ENCODE measurements at places on chromosomes 3 and 15.

- no peak for DNase-seq
Measured at GRCh38 chr3:63933459-63933858, 21.3 kb upstream of the SCAANT1 start.

- no peak for DNase-seq
Measured at GRCh38 chr15:37765786-37766185, 168.7 kb upstream of the TMCO5A start.

GRCh38 chr3:177300842-177301241 lies 103.6 kb upstream of the TBL1XR1 start:
- no peak for DNase-seq

- no peak for DNase-seq
Measured at GRCh38 chr3:31288224-31288623, 244.5 kb upstream of the STT3B start.

DNA sequence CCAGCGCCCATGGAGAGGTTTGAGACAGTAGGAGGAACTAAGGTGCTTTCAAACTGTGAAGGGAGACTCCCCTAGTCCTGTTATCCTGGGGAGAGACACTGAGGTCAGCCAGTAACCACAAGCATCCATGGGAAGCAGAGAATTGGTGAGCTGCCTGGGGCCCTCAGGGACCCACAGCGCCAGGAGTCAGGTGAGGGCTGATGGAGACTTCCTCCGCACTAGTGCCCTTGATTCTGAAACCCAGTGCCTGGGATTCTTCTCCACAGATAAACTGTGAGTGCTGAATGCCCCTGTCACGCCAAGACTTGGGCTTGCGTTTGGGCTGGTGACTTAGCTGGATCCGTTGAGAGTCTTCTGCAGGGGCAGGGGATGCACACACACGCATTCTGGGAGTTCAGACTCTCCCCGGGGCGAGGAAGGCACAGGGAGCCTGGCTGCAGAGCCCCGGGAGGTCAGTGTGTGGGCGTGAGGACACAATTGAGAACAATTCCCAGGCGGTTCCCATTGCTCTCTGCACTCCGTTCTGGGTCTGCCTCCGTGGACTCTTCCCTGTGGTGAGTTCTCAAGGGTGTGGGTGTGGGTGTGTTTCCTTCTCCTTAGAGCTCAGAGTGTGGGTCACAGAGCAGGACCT lies 37.9 kb upstream of the SLCO2A1 start:
- DNase-seq: no peak

DNA sequence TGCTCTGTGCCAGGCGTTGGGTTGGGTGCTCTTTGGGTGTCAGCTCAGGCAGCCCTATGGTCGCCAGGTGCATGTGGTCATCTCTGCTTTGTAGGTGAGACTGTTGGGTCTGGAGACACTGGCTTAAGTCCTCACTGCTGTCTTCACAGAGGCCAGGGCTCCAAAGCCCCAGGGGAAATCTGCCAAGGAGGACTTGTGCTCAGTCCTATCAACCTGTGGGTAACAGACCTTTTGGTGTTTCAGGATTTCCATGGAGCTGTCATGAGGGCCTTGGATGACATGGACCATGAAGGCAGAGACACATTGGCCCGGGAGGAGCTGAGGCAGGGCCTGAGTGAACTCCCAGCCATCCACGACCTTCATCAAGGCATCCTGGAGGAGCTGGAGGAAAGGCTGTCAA lies 50.1 kb upstream of the NR2C2 start:
- no peak for DNase-seq

DNA sequence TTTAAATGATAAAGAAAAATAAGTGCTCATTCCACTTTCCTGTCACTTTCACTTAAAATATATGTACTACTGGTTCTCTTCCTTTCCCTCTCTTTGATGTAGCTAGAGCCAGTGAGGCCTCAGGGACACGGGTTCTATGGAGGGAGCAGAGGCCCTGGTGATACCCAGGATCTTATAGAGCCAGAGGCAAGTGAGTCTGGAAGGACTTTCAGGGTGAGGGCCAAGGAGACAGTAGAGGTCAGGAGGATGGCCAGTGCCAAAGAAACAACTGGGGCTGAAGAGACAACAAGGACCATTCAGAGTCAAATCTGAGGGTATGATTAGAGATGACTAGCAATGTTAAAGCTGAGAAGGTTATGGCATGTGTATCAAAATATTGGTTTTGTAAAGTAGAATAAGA lies 124.1 kb upstream of the GOLGA6L6 start:
- no peak for DNase-seq

DNA sequence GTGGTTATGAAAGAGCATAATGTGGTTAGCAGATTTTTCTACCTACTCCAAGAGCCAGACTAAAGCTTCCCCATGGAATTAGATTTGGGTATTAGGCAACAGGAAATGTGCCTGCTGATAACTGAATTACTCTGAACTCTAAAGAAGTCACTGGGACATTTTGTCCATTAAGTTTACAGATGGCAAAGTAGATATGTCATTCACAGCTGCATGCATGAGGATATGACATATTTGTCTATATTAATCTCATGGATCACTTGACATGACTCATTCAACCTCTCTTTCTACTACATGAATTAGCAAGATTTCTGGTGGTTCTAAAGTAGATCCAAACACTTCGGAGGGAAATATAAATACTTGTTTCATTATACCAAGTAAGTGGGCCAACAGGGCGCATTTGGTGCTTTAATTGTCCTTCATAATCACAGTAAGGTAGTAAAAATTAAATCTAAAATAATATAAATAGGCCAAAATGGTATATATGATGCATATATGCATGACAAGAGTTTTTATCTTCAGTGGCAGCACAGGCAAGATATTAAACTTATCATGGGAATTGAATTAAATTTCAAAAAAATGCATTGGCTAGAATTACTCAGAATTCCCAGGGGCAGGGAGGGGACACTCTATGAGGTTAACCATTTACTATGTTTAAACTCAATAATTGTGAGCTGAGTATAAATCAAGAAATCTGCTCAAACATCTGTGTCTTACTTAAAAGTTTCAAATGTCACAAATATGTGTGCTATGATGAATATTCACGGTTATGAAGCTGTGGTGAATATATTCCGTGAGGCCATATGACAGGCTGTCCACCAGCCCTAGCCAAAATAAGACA lies 365.3 kb upstream of the KCNMB2 start:
- no peak for DNase-seq

- DNase-seq: no peak
Measured at GRCh38 chr3:192914848-192915247, 2.8 kb downstream of the MB21D2 start.

DNA sequence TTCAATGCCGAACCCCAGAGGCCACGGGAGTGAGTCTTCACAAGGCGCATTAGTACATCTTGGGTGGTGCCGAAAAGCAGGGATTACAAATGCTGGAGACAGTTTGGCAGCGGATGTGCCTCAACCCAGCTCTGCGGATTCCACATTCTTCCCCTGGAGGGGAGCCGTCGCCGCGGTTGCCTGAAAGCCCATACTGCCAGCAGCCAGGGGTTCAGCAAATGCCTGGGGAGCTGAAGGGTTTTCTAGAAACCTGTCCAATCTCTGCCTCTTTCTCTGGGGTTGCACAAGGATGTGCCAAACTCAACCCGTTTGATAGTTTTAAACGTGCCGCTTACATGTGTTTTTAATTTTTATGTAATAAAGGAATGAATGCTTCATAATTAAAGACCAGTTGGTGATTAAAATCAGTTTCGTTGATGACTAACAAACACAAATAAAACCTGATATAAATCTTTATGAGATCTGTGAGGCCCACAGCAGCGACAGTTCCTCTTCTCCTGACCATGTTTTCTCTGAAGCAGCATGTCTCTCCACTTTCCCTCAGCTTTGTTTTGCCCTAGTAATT lies 74.6 kb upstream of the LEKR1 start:
- no peak for DNase-seq

DNA sequence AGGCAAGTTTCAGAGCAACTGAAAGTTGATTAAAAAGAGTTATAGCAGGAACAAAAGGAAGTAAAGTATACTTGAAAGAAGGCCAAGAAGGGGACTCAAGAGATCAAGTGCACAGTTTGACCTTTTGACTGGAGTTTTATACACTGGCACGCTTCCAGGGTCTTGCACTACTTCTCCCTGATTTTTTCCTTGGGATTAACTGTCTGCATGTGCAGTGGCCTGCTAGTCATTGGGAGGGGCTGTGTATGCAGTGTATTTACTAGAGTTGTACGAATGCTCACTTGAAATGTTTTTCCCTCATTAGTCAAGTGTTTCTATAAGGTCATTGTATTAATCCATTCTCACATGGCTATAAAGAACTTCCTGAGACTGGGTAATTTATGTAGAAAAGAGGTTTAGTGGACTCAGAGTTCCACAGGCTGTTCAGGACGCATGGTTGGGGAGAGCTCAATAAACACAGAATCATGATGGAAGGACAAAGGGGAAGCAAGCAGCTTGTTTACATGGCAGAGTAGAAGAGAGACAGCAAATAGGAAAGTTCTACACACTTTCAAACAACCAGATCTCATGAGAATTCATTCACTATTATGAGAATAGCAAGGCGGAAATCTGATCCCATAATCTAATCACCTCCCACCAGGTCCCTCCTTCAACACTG lies 571.8 kb downstream of the ZPLD1 start:
- DNase-seq: no peak

GRCh38 chr3:16362770-16363169 lies 97.8 kb downstream of the OXNAD1 start:
- DNase-seq: no peak

- DNase-seq: no peak
Measured at GRCh38 chr3:50502584-50503423, 630 bp downstream of the CACNA2D2 start.

GRCh38 chr15:64560998-64561397 lies 100.6 kb downstream of the ZNF609 start:
- DNase-seq: no peak

Measured in stimulated activated CD8-positive, alpha-beta memory T cell treated with anti-CD3 and anti-CD28 coated beads, Interleukin-2, amount 100 ng/mL, for 1 hour (primary cell).